Osteoblast (primary cell): ENCODE measurements at places on chromosomes 2 and 18. TPM values are rescaled to one million over a fixed set of nuclear protein-coding genes. Genes with fewer than 3 reads are reported as not detected.

DNA sequence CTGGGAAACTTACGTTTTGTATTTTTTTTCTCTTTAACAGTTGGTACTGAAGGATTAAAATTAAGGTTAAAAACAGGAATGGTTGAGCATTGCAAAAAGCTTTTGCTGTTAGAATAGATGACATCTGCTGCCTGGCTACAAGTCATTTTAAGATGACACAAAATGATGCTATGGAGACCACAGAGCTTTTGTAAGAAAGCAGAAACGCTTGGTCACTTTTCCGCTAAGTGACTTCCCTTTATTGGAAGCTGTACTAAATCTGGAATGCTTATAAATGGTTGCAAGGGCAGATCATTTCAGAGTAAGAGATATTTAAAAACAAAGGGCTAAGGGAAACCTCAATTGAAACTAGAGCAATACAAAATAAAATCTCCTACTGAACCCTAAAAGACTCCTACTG is 544.0 kb downstream of the STK39 start:
- DNase-seq = no peak

DNA sequence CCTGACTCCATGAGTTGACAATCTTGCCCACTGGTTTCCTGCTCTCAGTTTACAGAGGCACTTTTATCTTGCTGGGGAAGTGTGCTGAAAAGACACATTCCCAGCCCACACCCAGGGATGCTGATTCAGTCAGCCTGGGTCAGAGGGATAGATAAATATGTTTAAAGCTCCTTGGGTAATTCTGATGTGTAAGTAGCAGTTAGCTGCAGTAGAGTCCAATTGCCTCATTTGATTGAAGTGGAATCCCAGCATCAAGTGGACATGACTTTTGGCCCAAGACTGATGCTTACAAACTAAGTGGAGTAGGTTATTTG is 29.4 kb downstream of the PSD4 start:
- DNase-seq = no peak

DNA sequence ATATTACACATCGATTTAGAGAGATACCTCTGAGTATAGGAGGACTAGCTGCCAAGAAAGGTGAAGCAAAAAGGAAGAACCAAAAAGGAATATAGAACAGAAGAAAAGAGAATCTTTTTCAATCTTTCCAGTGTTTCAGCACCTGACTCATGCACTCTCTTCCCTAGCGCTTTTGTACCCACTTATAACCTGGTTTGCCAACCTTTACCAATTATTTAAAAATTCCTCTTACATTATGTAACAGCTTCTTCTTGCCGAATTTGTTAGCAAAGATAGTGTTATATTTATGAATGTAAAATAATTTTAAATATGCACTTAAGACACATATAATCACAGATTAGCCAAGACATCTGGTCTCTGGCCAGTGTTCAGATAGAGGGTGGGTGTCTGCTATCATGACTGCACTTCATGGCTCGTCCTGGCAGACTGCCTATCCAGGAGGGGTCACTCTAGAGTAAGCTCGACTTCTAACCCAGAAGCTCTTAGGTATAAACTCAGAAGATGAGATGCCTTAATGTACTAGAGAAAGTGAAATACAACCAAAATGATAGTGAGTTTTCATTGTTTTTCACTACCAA is 122.9 kb downstream of the ATAD2B start:
- no peak for DNase-seq

DNA sequence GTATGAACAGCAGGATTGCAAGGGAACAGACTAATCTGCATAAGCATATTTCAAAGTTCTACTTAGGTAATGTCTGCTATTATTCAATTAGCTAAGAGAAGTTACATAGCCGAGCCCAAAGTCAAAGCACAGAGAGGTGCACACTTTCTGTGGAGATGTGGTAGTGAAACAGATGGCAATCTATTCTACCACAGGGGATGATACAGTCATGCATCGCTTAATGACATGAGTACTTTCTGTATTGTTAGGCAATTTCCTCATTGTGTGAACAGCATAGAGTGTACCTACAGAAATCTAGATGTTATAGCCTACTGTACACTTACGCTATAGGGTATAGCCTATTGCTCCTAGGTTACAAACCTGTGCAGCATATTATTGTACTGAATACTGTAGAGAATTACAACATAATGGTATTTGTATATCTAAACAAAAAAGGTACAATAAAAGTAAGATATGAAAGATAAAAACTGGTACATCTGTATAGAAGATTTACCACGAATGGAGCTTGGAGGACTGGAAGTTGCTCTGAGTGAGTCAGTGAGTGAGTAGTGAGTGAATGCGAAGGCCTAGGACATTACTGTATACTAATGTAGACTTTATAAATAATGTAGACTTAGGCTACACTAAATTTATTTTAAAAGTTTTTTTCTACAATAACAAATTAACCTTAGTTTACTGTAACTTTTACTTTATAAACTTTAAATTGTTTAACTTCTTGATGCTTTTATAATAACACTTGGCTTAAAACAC is 197.6 kb downstream of the MBD5 start:
- no peak for DNase-seq

DNA sequence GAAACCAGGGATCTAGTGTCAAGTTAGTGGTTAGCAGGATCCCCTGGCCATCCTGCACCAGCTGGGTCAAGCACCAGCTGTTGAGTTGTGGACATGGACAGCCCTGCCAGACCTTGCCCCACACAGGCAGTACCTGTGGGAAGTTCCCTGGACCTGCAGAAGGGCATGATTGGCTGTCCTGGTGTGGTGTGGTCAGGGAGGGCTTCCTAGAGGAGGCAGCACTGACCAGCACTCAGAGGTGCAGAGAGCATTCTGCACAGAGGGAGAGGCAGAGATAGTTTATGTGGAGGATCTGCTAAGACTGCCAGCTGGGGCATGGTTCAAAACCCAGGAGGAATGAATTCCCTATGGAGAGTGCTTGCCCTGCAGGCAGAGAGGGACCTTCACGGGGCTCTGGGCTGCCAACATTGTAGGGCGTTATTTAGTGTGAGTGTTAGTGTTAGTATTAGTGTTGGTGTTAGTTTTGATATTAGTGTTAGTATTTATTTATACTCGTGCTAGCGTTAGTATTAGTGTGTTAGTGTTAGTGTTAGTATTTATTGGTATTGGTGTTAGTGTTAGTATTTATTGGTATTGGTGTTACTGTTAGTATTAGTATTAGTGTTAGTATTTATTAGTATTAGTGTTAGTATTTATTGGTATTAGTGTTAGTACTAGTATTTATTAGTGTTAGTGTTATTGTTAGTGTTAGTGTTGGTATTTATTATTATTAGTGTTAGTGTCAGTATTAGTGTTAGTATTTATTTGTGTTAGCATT is 31.9 kb downstream of the TWIST2 start:
- no peak for DNase-seq

DNA sequence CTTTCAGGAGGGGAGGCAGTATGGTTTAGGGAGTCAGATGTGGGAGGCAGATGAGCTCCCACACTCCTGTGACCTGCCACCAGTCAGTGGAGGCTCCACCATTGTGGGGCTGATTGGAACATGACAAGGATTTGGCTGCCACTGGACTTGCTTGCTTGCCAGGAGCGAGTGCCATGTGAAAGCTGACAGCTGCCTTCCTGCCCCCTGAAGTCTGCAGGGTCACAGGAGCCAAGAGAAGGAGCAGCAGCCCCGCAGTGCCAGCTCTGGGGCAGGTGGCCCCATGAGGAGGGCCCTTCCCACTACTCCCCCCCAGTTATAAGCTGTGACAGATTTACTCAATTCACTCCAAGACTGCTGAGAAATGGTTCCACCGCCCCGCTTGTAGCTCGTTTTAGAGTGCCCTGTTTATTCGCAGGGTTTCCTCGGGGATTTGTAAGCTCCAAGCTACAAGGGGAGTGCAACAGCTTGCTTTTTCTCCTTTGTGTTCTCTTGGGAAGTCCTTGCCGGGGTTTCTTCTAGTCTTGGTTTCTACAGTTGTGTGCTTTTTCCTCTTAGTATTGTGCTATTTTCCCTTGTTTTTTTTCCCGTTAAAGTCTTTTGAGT is 414.3 kb downstream of the MEIS1 start:
- DNase-seq = peak; percentile 9

DNA sequence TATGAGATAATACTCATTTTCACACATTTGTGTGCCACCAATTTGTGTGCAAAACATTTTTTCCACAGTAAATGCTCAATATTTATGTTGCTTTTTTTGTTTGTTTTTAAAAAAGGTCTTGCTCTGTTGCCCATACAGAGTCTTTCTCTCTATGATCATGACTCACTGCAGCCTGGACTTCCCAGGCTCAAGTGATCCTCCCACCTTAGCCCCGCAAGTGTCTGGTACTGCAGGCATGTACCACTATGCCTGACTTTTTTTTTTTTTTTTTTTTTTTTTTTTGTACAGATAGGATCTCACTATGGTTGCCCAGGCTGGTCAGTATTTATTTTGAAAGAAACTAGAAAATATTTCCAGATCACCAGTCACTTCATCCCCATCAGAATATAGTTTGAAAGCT is 297.8 kb upstream of the GYPC start:
- DNase-seq = no peak

DNA sequence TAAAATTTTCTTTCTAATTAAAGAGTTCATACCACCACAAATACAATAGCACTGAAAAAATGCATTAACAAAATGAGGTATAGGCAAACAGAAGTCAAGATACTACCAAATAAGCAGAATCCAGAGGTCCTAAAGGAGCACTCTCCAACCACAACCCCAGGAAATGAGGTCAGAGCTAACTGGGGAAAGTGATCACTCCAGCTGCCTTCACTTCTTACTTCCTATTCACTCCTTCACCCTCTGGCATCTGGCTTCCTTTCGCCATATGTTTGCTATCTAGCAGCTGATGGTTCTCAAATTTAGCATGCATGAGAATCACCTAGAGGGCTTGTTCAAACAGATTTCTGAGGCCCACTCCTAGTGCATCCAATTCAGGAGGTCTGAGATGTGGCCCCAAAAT is 212.6 kb upstream of the ACVR2A start:
- no peak for DNase-seq

DNA sequence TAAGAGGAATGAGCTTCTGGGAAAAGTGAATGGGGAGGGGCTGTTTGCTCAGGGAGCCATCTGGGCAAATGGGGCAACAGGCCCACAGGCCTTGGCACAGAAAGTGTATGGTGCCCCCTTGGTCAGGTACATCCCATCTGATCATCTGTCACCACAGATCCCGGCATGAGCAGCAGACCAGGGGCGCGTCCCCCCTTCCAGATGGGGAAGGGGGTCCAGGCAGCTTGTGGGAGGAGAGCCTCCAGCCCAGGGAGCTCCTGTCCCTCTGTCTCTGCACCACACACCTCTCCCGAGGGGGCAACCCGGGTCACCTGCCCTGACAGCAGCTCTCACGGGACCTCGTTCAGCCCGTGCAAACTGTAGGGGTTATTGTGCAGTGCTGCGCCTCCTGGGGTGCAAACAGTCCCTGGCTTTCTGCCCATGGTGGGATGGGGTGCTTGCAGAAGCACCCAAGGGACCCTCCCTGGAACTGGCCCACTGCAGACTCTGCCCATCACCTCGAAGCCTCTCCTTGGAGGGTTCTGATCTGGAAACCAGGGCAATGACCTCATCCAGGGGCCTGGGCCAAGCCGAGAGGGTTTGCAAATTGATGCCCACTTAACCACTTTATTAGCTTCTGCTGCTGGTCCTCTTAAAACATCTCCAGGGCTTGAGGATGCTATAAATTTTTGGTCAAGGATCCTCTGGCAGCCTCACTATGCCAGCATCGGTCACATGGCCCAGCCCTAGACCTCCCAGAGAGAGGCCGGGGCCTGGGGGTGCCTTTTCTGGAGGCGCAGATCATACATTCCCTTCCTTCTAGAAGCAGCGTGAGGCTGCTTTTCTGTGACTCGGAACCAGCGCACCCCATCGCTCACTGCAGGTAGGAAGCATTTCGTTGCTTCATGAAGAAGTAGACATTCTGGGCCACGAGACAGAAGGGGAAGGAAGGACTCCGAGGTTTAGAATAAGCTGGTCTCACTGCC is 7.6 kb upstream of the BOK start:
- DNase-seq = peak; percentile 77

DNA sequence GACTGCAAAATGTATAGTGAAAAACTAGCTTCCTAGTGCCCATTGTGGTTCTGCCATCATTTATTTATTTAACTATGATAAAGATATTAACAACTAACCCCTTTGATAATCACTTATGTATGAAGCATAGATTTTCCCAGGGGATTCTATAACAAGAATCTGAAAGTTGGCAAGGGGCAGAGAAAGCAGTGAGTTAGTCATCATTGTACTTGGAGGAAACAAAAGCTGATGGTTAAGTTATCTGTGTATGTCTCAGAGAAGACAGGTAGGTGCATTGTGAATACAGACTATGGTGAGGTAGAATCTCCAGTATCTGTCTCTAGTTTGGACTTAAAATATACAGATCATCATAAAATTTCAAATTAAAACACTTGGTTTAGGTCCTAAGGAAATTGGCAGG is 2159.1 kb upstream of the CELF4 start:
- DNase-seq = no peak

- peak; percentile 89 for DNase-seq
Observed at GRCh38 chr2:65232636-65233035, 5.0 kb downstream of the ACTR2 start.

DNA sequence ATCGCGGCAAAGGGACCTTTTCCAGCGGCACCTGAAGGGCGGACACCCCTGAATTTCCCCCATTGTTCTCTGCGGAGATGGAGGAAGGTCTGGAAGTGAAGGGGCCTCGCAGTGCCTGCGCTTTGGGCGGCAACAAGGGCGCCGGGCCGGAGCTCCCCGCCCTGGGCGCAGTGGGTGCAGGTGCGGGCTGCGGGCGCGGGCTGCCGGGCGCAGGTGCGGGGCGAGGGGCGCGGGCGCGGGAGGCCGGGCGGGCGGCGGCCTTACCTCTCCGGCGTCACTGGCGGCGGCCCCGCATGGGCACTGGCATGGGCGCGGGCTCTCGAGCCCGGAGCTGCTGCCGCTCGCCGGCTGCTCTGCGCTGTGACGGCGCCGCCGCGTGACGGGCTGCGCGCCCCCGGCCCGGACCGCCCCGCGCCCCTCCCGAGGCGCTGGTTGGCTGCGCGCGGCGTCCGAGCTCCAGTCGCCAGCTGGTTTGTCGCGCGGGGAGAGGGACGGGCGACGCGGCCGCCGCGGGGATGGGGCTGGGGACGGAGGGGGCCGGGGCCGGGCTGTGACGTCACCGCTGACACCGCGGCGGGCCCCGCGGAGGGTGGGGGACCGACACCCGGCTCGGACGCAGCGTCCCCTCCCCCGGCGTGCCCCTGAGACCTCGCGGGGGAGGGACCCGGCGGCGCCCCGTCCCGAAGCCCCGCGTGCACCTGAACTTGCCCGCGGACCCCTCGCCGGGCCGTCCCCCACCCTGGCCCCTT is at the start of gene KIF1A:
KIF1A (minus strand) TSS at position 362 of the 749 bp plus-strand sequence. CDS start 22,467 bp downstream, outside the sequence.
- DNase-seq = peak; percentile 82

Gene MARCHF4
- total RNA-seq = 0.72 and 1.5 TPM in 2 replicates

Gene MROH2A
- not detected in 2 replicates for total RNA-seq

Gene TOGARAM2
- total RNA-seq = under 0.01 and 0.72 TPM in 2 replicates

Gene DTNA
- 10.1 and 11.5 TPM in 2 replicates for total RNA-seq

Gene OBSL1
- 60.4 and 65.9 TPM in 2 replicates for total RNA-seq

Gene IL1F10
- total RNA-seq = not detected in 2 replicates

Gene DPP4
- 192 and 256 TPM in 2 replicates for total RNA-seq

Gene FOXI3
- not detected in 2 replicates for total RNA-seq

Gene IDH1
- total RNA-seq = 181 and 226 TPM in 2 replicates

Gene SOX11
- 0.59 and 0.72 TPM in 2 replicates for total RNA-seq
